ENCODE measurements at places on chromosomes 16 and 17.

DNA sequence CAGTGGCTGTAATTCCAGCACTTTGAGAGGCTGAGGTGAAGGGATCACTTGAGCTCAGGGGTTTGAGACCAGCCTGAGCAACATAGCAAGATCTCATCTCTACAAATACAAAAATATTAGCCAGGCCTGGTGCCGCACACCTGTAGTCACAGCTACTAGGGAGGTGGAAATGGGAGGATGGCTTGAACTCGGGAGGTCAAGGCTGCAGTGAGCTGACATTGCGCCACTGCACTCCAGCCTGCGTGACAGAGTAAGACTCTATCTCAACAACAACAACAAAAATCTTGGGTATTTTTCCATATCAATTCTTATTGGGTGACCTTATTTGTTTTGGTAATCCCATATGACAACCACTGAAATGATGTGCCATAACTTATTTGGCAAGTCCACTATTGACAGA lies 52.6 kb downstream of the SCNN1G start:
- no peak for DNase-seq

DNA sequence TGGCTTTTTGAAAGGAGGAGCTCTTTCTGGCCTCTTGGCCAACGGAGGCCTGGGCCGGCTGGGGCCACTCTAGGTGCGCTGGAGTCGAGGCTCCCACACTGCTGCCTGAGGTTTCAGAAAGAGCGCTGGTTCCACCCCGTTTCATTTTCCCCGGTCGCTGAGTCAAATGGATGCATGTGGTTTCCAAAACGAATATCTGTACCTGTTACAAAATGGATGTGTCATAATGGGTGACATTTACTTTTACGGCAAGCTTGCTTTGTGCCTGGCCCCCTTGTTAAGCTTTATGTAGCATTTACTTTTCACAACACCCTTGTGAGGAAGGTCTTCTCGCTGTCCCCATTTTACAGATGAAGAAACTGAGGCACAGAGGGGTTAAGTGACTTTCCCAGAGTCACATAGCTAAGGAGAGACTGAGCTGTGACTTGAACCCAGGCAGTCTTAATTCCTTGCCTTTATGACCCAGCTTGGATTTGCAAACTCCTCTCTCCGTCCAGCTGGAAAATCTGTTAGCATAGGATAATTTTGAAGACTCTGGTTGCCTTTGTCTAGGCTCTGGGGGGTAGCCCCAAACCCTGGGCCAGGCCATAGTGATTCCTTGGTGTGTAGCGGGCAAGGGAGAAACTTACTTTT lies 10.6 kb downstream of the KSR1 start:
- peak; percentile 67 for DNase-seq

DNA sequence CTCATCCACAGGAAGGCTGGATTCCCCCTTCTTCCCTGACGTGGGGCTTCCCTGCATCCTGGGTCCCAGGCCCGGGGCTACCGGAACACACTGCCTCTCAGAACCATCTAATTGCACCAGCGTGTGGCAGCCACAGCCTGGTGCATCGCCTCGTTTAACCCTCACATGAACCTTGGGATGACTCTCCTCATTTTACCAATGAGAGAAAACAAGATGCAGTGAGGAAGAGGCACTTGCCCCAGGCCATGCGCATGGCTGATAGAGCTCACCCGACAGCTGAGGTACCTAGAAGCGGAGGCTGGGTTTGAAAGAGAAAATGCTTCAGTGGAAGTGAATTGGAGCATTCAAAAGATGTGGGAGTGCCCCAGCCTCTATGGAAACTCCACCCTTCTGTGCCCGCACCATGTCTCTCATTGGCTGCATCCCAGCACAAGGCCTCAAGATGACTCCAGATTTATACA lies 162.3 kb downstream of the KATNIP start:
- no peak for DNase-seq

DNA sequence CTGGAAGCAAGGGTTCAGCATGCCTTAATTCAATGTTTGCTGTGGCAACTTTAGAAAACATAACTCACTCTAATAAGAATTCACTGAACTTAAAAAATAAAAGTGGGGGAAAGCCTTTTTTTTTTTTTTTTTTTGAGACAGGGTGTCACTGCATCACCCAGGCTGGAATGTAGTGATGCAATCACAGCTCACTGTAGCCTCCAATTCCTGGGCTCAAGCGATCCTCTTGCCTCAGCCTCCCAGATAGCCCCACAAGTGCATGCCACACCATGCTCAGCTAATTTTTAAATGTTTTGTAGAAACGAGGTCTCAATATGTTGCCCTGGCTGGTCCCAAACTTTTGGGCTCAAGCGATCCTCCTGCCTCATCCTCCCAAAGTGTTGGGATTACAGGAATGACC lies 243.9 kb downstream of the PARN start:
- no peak for DNase-seq

DNA sequence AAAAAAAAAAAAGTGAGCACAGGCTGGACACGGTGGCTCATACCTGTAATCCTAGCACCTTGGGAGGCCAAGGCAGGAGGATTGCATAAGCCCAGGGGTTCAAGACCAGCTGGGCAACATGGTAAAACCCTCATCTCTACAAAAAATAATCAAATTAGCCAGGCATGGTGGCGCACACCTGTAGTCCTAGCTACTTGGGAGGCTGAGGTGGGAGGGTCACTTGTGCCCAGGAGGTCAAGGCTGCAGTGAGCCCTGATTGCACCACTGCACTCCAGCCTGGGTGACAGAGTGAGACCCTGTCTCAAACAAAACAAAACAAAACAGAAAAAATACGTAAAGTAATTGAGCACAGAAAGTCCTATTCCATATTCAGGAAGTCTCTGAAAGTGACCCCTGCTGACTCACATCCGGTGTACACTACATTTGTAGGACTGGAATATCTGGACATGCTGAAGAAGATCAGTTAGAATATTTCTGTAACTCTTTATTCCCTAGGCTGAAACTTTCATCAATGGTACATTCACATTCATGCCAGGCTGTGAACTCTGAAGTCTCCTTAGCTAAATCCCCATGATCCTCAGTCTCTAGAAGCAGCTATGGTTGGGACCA lies 66.0 kb upstream of the HAS3 start:
- no peak for DNase-seq

- no peak for DNase-seq
These were observed 151.6 kb upstream of the ASIC2 start for GRCh38 chr17:33444731-33445130.

DNA sequence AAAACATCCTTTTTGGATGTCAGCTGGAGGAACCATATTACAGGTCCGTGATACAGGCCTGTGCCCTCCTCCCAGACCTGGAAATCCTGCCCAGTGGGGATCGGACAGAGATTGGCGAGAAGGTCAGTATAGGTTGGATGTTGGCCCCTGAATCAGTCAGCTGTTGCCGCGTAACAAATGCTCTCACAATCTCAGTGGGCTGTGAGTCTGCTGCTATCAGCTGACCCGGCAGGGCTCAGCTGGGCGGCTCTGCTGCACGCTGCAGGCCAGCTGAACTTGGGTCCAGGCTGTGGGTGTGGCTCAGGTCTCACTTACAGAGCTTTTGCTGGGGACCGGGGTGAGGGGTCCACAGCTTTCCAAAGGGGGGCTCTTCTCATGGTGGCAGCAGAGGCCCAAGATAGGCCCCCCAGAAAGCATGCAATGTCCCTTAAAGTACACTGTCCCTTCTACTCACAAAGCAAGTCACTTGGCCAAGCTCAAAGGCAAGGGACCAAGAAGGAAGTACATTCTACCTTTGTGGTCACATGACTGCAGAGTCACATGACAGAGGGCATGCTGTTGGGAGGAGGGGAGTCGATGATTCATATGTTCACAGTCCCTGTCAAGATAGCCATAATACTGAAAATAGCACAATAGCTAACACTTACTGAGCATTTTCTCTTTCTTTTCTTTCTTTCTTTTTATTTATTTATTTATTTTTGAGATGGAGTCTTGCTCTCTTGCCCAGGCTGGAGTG lies 134.2 kb downstream of the ABCC1 start:
- peak; percentile 18 for DNase-seq

DNA sequence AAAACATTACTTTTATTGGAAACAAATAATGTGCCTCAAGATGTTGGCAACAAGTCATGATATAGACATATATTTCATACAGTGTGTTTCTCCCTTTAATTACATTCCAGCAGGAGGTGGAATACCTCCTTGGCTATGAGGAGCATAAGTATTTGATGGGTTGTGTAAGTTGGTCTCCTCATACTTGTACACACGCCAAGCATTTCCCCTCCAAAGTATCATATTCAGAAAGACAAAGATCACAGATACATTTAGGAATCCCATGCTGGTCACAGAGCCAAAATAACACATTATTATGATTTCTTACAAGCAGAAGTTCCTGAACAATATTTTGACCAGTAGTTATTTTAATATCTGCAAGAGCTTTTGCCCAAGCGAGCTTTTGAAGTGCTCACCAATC lies 57.8 kb downstream of the WSB1 start:
- no peak for DNase-seq

DNA sequence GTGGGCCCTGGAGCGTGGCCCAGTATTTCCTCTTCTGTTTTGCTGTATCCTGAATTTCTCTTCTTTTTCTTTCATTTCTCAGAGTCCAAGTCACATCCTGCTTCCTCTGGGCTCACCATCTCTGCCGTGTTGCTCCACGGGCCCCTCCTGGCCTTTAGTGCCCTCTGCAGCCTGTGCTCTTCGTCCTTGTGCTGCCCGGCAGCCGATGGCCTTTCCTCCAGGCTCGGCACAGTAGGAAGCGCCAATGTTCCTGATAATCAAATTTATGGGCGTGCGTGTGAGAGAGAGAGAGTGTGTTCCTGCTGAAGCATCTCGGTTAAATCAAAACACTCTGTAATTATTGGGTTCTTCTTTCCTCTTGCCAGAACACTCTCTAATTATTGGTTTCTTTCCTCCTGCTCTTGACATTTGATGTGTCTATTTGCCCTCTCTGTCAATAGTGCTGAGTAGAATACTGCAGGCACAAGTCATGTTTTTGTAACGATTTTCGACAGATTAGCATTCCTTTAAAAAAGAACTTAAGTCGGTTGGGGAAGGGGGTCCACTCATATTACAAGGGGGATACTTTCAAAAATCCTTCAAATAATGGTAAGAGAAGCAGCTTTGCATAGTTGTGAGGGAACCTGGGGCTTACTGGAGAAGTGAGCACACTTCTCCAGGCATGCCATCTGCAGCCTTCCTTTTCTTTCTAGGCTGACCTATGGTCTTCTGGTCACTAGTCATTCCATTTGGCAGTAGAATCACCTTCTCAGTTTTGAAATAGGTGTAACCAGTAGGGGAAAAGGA lies 126.6 kb downstream of the RPTOR start:
- DNase-seq = no peak

GRCh38 chr17:78979780-78980623 lies at the start of gene LGALS3BP:
Gene LGALS3BP, minus strand, starts transcription at chr17:78979923. Its CDS starts 2,732 bp downstream, at chr17:78977191.
- no peak for DNase-seq

- DNase-seq = no peak
These were observed 15.4 kb upstream of the NDEL1 start for GRCh38 chr17:8420041-8420934.

DNA sequence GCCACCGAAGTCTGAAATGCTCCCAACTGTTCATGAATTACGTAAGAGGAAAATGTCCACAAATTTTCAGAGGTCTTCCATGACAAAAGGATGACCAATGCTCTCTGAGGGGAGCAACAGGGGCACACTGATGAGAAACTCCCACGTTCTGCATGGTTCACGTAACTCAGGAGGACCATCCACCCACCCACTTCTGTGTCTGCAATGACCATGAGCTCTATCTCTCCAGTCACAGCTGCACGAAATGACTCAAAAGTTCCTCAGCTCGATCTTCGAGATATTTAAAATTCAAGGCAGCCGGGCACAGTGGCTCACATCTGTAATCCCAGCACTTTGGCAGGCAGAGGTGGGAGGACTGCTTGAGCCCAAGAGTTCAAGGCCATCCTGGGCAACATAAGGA lies 15.8 kb downstream of the WDR45B start:
- no peak for DNase-seq

GRCh38 chr17:16975744-16976625 lies 4.1 kb upstream of the TNFRSF13B start:
- no peak for DNase-seq

DNA sequence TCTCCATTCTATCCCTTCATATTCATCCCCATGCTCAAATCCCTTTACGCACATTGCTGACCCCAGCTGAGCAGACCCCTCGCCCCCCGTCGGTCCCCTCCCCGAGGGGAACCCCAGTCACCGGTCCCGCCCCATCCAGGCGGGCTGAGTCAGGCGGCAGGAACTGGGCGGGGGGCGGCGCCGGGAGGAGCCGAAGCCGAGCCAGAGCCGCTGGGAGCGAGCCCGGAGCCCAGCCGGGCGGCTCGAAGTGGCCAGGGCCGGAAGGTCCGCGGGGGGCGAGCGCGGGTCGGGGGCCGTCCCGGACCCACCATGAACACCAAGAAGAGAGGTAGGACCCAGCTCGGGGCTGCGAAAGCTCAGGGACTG lies 8.6 kb downstream of the RIPOR1 start:
- no peak for DNase-seq

DNA sequence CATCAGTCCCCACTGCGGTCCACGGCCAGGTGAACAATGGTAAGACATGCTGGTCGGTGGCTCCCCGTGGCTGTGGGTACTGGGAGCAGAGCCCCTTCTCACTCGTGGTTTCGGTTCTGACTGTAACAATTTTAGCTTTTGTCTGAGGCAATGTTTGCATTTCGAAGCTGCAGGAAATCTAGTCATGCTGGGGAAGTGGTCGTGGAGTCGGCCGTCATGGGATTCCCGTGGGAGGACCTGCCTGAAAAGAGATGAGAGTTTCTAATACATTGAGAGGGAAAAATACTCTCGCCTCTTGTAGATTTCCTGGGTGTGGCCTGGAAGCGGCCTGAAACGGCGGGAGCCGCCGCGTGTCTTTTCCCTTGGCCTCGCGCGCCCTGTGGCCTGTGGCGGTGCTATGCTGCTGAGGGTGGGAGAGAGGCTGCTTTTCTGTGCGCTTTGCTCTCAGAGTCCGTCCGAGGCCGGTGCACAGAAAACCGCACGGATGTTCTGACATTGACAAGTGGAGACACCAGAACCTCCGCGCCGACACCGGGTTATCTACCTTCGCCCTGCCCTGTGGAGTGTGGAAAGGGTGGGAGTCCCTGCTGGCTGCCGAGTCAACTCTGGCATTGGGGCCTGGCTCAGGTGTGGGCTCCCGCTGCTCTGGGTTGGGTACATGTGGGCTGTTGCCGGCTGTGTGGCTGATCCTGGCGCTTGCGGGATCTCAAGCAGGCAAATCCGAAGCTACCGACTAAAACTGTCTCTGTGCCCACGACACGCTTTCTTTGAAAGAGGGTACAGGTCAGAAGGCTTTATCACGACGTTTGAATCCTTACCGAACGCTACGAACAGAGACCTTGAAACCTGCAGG lies 60.8 kb downstream of the WDR45B start:
- no peak for DNase-seq

GRCh38 chr16:89194340-89195311 lies 5.7 kb downstream of the SLC22A31 start:
- DNase-seq = no peak

DNA sequence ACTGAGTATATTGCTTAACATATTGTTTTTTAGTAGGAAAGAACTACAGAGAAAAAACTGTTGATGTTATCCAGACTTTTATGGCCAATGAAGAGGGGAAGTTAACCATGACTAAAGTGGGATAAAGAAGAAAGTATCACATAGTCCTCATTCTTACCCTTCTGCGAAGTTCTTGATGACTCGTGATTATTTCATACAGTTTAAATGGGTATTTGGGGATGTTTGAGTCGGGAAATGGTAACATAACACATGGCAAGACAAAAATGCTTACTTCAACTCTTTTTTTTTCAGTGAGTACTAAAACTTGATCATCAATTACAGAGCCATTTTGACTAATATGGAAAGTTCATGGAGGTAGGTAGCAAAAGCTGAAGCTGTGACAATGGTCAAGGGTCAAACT lies 4.9 kb downstream of the POLG2 start:
- no peak for DNase-seq

- no peak for DNase-seq
These were observed 1.2 kb upstream of the NR1D1 start for GRCh38 chr17:40101367-40102210.

GRCh38 chr16:12268606-12269005 lies 292.1 kb downstream of the SNX29 start:
- no peak for DNase-seq
